ENCODE measurements at places on chromosomes 5 and 9. TPM values are rescaled to one million over a fixed set of nuclear protein-coding genes. Genes with fewer than 3 reads are reported as not detected.

Gene TSSK1B
- 0.72 TPM for total RNA-seq

Gene INSYN2B
- 3.5 TPM for total RNA-seq

Gene FAM153A
- not detected for total RNA-seq

Gene LNPEP
- total RNA-seq, result 44.9 TPM

Gene SIT1
- total RNA-seq, result 0.36 TPM

Gene TRIM7
- 0.72 TPM for total RNA-seq

Gene CMBL
- total RNA-seq, result 9.0 TPM

Gene IGIP
- 10.5 TPM for total RNA-seq

Gene KCNIP1
- not detected for total RNA-seq

Gene GAPT
- total RNA-seq, result not detected

Gene SLC46A2
- under 0.01 TPM for total RNA-seq

Gene FBN2
- 33.0 TPM for total RNA-seq

Gene PHYHD1
- total RNA-seq, result 7.6 TPM

Gene TAF11L10
- not detected for total RNA-seq

All from osteoblast (primary cell).